ENCODE measurements at places on chromosomes 5 and 9. TPM values are rescaled to one million over a fixed set of nuclear protein-coding genes. Genes with fewer than 3 reads are reported as not detected.

Gene TAF11L5
- total RNA-seq = not detected

Gene GMCL2
- not detected for total RNA-seq

Gene MARCOL
- not detected for total RNA-seq

Gene SLC25A48
- total RNA-seq = not detected

Gene PCDHB4
- total RNA-seq = not detected

DNA sequence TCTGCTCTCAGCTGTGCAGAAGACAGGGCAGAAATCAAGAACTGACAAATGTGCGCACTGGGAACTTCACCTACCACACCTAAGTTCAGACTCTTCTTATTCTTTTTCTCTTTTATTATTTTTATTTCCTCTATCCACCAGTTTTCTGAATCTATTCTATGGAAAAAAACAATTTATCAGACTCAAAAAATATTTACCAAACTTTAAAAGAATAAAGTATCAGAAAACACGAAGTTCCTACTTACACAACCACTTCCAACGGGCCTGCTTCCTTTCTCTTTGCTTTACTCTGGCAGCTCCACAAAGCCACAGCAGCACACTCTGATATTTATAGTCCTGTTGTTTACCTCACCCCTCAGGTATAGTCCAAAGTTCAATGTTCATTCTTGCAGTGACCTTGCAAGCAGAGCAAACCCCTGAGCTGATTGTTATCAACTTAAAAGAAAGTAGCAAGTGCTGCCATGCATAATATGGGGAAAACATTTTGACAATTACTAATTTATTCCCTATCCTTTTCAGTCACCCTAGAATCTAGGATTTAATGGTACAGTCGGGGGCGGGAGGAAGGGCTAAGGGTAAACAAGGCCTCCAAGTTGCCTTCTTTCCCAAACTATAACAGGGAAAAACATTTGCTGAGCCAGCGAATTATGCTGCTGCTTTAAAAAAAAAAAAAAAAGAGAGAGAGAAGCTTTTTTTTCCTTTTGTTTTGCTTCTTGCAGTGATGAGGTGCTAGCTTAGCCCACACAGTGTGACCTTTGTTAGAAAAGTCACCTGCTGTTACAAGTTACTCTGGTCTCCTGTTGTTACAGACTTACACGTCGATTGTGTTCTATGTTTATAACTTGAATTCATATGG is at the start of gene SELENOP:
Gene SELENOP, minus strand, starts transcription at position 302 of the 856 bp plus-strand sequence. CDS start 3,539 bp downstream, outside the sequence.
- no peak for DNase-seq

DNA sequence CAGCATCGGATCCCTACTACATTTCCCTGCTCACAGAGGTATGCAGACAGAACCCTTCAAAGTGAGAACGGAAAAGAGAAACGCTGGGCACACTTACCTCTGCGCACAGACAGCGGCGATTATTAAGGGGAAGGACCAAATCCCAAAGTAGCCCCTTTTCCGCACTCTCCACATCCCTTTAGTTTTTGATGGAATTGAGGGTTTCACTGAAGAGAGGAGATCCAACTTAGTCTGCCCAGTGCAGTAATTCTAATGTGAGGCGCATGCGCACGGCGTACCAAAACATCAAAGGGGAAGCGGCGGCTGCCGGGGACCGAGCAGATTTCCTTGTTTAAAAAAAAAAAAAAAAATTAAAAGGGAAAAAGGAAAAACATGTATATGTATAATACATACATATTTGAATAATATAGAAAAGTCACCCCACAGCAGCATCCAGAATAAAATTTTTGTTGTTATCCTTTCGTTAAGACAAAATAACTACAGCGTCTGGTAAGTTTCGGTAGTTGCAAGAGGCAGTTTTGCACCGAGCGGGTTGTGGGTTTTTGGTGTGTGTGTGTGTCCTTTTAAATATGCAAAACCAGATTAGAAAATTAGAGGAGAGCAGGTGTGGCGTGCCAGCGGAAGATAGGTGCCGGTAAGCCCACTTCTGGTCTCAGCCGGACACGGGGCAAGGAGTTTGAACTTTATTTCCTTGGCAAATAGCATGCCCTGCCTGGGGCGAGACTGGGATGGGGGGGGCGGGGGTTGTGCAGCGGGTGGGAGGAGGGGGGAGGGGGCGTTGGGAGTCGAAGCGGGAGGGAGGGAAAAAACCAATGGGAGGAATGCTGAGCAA is at the start of gene GABRB2:
Gene GABRB2, minus strand, starts transcription at position 256 of the 832 bp plus-strand sequence. Its CDS starts 82 bp downstream, at position 174.
- DNase-seq = peak; percentile 16

DNA sequence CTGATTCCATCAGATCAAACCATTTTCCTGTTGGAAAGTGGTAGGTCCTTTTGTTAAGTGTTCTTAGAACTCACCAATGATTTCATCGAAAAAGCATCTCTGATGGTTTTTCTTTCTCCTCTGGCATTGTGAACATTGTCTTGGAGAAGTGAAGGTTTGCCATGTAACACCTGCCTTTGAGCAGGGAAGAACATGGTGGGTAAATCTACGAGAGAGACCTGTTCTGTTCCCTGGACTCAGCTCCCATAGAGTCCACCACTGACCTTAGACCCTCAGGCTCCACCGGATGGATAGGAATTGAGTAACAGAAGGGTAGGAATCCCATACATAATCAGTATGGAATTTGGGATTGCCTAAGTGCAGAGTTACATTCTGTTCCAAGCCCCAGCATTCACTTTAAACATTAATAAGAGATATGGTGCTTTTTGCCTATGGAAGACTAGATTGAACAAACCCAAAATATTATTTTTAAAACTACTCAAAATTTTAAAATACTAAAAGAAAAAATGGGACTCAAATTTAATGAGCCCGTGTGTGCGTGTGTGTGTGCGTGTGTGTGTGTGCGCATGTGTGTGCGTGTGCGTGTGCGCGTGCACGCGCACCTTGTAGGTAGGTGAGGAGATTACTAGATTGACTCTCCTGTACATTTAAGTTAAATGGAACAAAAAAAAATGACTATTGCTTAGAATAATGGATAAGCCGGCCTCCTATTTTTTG is 92.0 kb downstream of the C9orf152 start:
- DNase-seq = no peak

DNA sequence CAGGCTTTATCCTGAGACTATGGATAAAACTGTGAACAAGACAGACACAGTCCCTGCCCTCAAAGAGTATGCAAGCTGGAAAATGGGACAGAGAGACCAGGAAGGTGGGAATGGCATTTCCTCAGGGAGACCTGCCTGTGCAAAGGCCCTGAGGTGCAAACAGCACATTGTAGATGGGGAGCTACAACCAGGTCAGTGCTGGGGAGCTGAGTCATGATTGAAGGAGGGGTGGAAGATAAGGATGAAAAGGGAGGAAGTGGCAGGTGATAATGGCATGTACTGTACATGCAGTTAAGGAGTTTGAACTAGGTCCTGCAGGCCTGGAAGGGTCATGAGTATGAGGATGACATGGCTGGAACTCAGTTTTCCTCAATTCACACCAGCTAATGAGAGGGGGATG is 75.5 kb upstream of the BOD1 start:
- DNase-seq = no peak

GRCh38 chr5:142797420-142797819 is 27.2 kb downstream of the ARHGAP26 start:
- no peak for DNase-seq

DNA sequence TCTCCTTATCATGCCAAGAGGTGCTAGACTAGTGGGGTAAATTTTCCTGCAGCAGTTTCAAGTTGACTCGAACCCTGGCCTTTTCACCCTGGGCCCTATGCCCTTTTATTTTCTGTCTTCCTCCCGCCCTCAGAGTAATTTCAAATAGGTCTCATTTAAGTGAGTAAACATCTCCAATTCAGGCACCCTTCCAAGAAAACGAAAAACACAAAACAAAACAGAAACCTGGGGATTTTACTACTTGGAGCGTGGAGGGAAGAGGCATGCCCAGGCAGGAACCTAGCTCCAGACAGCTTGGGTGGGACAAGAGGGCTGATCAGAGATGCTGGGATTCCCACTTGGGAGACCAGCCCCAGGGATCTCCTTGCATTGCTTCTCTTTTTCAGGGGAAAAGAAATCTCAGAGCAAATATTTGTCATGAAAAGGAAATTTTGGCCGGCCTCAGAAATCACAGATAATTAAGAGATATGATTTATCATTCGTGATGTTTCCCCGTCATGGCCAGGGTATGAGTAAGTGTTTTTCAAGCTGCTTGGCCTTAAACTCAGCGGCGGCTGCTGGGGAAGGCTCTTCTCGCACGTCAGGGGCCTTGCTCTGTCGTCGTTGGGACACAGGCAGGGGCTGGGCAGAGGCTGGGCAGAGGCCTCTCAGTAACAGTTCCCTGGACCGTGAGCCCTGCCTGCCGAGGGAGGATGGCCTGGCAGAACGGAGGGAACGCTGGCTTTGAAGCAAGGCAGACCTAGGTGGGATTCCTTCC is 248.6 kb upstream of the KLF4 start:
- no peak for DNase-seq

DNA sequence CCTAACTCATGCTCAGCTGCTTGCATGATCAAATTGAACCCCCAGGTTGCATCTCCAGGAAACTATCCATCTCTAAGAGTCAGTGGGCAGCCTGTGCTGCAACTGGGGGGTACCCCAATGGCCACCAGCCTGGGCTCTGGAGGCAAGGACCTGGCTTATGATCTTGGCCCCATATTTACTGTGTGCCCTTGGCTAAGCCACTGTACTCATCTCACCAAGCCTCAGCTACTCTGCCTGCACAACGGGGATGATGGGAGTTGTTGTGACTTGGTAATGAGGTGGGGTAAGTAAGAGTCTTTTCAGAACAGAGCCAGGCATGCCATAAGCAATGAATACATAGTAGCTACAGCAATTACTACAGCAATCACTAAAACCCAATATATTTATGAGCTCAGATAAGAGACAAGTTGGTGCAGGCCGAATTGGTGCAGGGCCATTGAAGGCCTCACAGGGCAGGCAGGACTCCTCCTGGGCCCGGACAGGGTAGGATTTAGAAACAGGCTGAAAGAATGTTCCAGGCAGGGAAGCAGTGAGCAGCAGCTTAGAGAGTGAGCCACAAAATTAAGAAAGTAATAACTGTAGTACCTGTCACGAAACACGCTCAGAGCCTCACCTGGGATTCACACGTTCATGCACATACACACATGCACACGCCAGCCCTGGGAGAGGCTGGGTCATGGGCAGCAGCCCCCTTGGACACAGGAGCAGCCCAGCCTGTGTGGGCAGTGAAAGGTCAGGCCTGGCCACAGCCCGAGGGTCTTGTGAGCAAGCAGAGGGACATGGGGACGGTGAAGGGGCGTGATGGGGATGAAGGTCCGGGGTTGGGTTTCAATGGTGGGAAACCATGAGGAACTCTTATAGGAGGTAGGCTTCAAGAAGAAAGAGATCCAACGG is 74.1 kb downstream of the PAX5 start:
- no peak for DNase-seq

DNA sequence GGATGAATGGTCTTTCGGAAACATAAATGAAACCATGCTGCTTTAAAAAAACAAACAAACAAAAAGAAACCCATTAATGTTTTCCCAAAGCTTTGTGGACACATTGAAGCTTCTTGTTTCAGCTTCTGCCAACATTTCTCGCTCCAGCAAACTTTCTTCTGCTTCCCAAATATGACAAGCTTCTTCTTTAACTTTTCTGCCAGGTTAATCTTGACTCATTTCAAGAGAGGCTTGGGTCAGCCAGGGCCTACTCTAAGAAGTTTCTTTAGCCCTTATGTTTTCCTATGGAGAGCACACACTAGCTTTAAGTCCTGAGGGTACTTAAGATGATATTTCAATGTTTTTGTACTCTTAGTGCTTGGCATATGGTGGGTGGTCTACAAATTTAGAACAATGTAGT is 6.1 kb downstream of the ANXA1 start:
- DNase-seq = no peak

DNA sequence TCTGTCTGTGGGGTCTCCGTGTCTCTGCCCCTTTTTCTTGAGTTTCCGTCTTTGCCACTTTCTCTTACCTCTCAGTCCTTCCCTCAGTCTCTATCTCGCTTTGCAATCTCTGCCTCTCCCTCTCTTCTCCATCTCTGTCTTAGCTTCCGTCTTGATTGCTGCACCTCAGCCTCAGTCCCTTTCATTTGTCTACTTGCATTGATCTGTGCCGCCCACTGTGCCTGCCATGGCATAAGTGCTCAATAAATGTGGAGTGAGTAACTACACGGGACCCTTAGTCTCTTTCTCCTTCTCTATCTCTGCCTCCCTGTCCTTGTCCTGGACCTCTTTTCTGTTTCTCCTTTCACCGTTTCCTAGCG is 6.6 kb downstream of the PCDHGC5 start:
- no peak for DNase-seq

GRCh38 chr5:80474929-80475328 is 13.0 kb upstream of the FAM151B start:
- DNase-seq = no peak

DNA sequence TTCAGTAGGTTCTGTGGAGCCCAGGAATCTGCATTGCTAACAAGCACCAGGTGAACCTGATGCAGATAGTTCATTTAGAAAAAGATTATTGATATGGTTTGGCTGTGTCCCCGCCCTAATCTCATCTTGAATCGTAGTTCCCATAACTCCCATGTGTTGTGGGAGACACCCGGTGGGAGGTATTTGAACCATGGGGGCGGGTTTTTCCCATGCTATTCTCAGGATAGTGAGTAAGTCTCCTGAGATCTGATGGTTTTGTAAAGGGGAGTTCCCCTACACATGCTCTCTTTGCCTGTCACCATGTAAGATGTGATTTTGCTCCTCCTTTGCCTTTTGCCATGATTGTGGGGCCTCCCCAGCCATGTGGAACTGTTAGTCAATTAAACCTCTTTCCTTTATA is 212.0 kb downstream of the RAB3C start:
- peak; percentile 2 for DNase-seq

DNA sequence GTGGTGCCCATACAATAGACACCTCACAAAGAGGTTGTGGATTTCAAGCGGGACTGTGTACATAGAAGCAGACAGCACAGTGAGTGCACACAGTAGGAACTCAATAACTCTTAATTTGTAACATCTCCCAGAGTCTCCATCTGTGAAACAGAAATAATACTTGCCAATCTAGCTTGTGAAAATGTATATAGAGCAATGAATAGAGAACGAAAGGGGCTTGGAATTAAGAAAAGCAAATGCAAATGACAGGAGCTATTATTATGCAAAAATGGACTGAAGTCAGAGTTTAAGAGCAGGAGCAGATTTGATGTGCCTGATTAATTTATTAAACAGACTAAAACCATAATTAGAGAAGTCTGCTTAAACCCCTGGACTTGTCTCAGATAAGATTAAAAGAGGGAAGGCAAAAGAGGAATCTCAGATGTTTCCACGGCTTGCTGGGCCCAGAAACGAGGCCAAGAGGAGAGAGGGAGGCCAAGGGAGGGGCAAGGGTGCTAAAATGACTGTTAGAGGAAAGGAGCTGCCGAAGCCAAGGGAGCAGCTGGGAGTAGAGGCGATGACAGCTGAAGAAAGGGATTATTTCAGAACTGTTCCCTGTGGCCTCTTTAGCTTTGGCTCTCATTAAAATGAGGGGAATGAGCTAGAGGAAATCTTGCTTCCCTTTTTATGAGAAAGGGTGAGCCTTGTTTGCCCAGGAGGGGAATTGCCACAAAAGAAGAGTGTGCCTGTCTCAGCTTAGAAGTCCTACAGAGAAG is 72.1 kb downstream of the FEM1C start:
- no peak for DNase-seq
